ENCODE measurements at places on chromosomes 3 and 15. TPM values are rescaled to one million over a fixed set of nuclear protein-coding genes. Genes with fewer than 3 reads are reported as not detected.

GRCh38 chr3:191244242-191244867 lies 45.3 kb downstream of the OSTN start:
- H3K4me3 ChIP-seq: no peak overlapping the region
- DNase-seq: no peak
- no peak overlapping the region for H3K27ac ChIP-seq
- no peaks in the 10 kb centered on the region for H3K27me3 ChIP-seq

DNA sequence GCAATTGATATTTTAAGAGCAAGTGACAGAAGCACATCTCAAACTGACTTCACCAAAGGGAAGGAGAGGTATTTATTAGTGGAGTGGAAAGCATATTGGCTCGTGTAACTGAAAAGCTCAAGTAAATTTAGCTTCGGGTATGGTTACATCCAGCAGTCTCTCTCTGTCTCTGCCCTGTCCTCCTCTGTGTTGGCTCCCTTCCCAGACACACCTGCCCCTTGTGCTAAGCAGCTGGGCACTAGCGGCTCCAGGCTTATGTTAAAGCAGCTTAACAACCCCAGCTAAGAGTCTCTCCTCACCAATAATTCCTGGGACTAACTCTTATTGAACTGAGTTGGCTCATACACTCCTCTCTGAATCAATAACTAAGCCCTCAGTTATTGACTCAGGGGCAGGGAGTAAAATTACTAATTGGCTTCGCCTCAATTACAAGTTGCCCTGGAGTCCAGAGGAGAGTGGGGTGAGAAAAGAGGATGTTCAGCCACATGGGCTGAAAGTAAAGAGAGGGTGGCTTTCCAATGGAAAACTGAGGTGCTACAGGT lies 12.8 kb upstream of the SH3BP5 start:
- no peaks in the 10 kb centered on the region for H3K36me3 ChIP-seq
- no peaks in the 10 kb centered on the region for H3K27me3 ChIP-seq
- H3K27ac ChIP-seq: no peak overlapping the region

GRCh38 chr3:183339461-183340086 lies 86.5 kb downstream of the B3GNT5 start:
- no peak overlapping the region for H3K4me3 ChIP-seq
- H3K27me3 ChIP-seq: no peaks in the 10 kb centered on the region
- DNase-seq: no peak
- H3K36me3 ChIP-seq: no peaks in the 10 kb centered on the region

GRCh38 chr3:28613511-28614106 lies 265.0 kb upstream of the AZI2 start:
- H3K4me3 ChIP-seq: no peak overlapping the region
- no peak for DNase-seq
- H3K27me3 ChIP-seq: no peaks in the 10 kb centered on the region
- H3K4me1 ChIP-seq: no peaks in the 10 kb centered on the region

- no peak overlapping the region for H3K27ac ChIP-seq
- H3K4me1 ChIP-seq: no peaks in the 10 kb centered on the region
- H3K36me3 ChIP-seq: no peaks in the 10 kb centered on the region
- no peaks in the 10 kb centered on the region for H3K27me3 ChIP-seq
Measured at GRCh38 chr3:18033581-18034108, 291.2 kb upstream of the TBC1D5 start.

- DNase-seq: no peak
- H3K4me3 ChIP-seq: no peak overlapping the region
- no peaks in the 10 kb centered on the region for H3K36me3 ChIP-seq
- no peak overlapping the region for H3K27ac ChIP-seq
- H3K4me1 ChIP-seq: no peaks in the 10 kb centered on the region
Measured at GRCh38 chr3:134885877-134886621, 91.0 kb downstream of the EPHB1 start.

- no peak overlapping the region for H3K4me3 ChIP-seq
- no peak overlapping the region for H3K27ac ChIP-seq
- H3K36me3 ChIP-seq: no peaks in the 10 kb centered on the region
- no peak for DNase-seq
Measured at GRCh38 chr15:63111481-63111880, 10.2 kb upstream of the LACTB start.

GRCh38 chr15:89444241-89445225 lies 51.9 kb downstream of the RHCG start:
- peaks cover 30% of the 10 kb centered on the region for H3K27me3 ChIP-seq
- no peaks in the 10 kb centered on the region for H3K36me3 ChIP-seq
- H3K4me3 ChIP-seq: no peak overlapping the region
- H3K4me1 ChIP-seq: no peaks in the 10 kb centered on the region

GRCh38 chr3:188446766-188447165 lies 292.8 kb downstream of the LPP start:
- H3K4me3 ChIP-seq: no peak overlapping the region
- H3K36me3 ChIP-seq: no peaks in the 10 kb centered on the region
- no peaks in the 10 kb centered on the region for H3K27me3 ChIP-seq

DNA sequence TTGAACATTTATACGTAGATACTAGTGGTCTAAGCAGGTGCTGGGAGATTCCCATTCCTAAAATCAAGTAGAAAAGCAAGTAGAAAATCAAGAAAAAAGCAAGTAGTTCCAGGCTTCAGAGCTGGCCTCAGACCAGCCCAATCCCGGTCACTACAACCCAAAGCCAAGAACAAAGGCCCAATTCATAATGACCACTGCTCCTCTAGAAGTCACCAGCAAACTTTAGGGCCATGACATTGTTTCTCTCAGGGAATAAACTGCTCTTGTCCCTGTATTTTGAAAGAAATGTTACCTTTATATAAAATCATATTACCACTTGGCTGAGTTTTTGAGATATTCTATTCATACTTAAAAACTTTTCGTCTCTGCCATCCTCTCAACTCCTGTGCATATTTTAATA lies 106.3 kb upstream of the IL12A start:
- no peaks in the 10 kb centered on the region for H3K36me3 ChIP-seq
- no peak overlapping the region for H3K4me3 ChIP-seq
- peaks cover 19% of the 10 kb centered on the region for H3K4me1 ChIP-seq
- peak overlapping the region; percentile 54 for H3K27ac ChIP-seq

TAGLN3 gene
- 0.44 TPM for total RNA-seq

FBXW12 gene
- not detected for total RNA-seq

IL5RA gene
- 5.6 TPM for total RNA-seq

Data from lower lobe of right lung (tissue), 2 donors.